ENCODE measurements at places on chromosomes 3 and 15.

- DNase-seq = no peak
Measured at GRCh38 chr3:192275741-192276355, 451.5 kb downstream of the FGF12 start.

- DNase-seq = no peak
Measured at GRCh38 chr15:70314688-70315087, 217.0 kb upstream of the TLE3 start.

- DNase-seq = peak; percentile 43
Measured at GRCh38 chr3:61807865-61808276, 246.5 kb downstream of the PTPRG start.

GRCh38 chr15:77504871-77505270, 84.2 kb downstream of the HMG20A start:
- DNase-seq = no peak

GRCh38 chr15:75042730-75043508, 19.5 kb downstream of the PPCDC start:
- DNase-seq = peak; percentile 29

DNA sequence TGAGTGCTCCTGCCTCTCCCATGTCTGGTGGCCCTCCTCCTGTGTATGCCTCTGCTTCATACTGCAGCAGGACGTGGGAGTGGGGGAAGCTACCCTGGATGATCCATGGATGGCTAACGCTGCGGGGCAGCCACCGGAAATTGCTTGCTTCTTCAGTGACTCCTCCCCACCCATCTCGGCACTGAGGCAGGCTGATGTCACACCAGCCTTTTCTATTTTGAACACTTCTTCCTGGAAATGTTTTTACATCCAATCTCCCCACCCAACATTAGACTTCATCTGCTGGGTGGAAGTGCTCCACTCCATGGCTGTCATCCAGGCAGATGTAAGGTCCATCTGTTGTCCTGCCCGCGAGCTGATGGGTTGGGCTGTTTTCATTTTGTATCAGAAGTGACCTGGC, 58.9 kb upstream of the MUC13 start:
- no peak for DNase-seq

DNA sequence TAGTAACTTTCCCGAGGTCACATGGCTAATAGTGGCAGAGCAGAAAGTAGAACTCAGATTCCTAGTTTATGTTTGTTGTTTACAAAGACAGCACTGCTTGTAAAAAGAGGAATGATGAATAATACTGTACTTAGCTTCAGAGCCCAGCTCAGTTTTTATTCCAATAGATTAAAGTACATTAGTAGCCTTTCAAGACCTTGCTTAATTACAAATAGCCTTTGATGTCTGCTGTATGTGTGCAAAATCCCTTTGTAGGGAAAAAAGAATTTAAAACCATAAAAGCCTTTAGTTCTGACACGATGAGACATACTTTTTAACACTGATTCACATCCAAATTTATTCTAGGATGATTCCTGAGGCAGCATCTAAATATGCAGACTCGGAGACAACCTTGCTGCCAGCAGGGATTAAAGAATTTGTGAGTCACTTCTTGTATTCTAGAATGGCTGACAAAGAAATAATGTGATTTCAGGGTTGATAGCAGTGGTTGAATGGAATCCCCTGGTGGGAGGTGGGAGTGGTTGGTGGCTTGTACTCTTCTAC, 324.2 kb upstream of the TGFBR2 start:
- peak; percentile 96 for DNase-seq

GRCh38 chr3:153545471-153545870, 383.4 kb downstream of the RAP2B start:
- DNase-seq = no peak

DNA sequence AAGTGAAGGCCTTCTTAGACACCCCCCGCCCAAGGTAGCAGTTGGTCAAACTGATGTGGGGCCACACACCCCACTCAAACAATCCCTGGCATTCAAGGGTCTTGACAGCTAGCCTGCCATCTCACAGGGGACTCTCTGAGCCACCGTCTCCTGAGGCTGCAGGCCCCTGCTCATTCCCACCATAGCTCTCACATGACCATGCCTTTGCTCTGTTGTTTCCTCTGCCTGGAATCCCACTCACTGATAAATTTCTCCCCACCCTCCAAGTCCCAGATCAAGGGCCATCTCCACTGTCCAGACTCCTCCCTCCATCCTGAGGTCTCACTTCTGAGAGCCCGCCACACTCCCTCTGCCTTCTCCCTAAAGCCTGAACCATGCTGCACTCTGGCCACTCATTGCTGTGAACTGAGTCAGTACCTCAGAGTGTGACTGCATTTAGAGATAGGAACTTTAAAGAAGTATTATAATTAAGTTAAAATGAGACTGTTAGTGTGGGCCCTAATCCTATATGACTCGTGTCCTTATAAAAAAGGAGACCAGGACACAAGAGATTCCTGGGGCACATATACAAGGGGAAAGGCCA, 10.0 kb downstream of the WNT7A start:
- DNase-seq = no peak

DNA sequence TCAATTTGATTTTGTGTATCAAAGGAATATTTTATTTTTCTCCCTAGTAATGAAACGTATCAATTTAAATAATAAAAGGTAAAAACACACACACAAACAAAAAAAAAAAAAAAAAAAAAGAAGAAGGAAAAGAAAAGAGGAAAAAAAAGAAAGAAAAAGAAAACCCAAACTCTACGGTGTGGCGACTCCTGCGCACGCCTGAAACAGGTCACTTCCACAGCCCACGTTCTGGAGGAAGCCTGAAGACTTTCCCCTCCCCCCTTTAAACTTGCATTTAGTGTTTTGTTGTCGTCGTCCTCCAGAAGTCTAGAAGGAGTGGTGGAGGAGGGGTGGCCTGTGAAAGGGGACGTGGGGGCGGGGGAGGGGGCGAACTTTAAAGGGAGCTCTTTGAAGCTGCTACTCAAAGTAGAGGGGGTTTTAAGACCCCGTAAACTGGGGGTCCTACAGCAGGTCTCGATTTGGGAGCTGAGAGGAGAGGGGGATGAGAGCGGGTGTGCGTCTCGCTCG, 2.3 kb upstream of the TLE3 start:
- no peak for DNase-seq

DNA sequence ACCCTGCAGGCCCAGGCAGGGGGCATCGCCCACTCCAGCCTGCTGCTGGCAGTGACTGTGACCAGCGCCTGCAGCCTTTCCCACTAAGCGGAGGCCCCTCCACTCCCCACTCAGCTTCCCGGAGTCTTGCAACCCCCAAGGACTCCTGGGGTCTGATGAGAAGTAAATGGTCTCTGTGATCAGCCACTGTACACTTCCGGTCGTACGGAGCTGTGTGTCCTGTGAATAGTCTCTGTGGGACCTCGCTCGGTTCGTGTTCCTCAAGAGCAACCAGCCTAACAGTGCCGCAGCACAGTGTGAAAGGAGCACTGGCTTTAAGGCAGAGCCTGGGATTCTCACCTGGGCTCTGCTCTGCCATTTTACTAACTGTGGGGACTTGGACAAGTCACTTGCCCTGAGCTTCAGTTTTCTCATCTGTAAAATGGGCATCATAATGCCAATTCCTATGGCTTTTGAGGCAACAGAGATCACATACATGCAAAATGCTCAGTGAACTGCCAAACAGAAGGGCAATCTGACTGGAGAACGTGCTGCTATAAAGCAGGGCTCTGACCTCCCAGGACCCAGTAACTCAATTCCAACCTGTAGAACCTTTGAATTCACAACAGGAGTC, 26.7 kb downstream of the TMEM43 start:
- no peak for DNase-seq
